Hypothalamus (tissue), 51 donors: ENCODE measurements at places on chromosomes 1 and 21.

DNA sequence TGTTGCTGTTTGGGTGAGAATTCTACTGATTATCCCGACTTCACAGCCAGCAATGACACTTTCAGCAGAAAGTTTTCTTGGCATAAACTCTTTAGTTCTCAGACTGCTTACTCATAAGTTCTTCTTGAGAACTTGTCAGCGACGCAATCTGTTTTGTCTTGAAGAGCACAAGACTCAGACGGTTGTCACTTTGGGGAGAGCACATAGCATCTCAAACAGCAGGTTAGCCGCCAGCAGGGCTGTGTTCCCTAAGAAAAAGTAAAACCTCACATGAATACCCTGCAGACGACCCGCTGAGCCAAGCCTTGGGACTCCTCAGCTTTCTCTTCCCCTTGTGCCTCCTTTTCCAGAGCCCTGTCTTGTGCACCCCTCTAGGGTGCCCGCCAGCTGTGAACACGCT is 11.4 kb downstream of the AGMAT start:
- DNase-seq, result no peak

- no peak for DNase-seq
These were observed 50.6 kb upstream of the NTPCR start for GRCh38 chr1:232899839-232900238.

- no peak for DNase-seq
These were observed 26.8 kb downstream of the HSF2BP start for GRCh38 chr21:43632373-43632905.

DNA sequence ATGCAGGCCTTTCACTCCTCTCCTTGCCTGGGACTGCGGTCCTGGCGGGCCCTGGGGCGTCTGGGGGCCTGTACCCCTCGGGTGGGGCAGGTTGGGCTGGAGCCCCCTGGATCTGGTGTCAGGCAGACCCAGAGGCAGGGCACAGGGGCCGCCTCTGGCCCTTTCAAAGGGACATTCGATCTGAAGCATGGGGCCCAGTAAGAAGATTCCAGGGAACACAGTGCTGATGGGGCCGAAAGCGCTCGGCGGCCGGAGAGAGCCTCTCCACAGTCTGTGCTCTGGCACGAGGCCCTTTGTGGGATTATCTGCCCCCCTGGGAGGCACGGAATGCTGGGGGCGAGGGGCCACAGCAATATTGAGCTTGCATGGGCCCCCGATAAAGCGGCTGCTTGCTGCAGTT is 15.2 kb downstream of the PRDM16 start:
- DNase-seq, result no peak

GRCh38 chr1:68206848-68207689 is 25.3 kb downstream of the WLS start:
- DNase-seq, result no peak

- DNase-seq, result no peak
These were observed 27.5 kb downstream of the RGS8 start for GRCh38 chr1:182656842-182657397.

DNA sequence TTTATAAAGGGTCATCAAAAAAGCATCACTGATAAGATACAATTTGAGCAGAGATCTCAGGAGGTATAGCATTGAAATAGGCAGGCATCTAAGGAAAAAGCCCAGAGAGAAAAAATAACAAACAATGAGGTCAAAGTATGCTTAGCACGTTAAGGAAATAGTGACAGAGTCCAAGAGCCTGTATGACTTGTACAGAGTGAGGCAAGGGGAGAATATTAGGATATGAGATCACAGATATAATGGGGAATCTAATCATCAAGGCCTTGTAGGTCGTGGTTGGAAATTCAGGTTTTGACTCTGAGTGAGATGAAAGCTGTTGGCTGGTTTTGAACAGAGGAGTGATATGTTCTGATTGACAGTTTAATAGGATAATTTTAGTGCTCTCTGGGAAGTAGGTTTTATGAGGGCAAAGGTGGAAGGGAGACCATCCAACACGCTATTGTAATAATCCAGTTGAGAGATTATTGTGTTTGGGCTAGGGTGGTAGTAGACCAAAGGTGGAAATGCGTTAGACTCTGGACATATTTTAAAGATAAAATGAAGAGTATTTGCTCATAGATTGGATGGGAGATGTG is 644.6 kb upstream of the TMPRSS15 start:
- no peak for DNase-seq

GRCh38 chr1:188652678-188653077 is 1823.9 kb downstream of the PLA2G4A start:
- DNase-seq, result no peak

DNA sequence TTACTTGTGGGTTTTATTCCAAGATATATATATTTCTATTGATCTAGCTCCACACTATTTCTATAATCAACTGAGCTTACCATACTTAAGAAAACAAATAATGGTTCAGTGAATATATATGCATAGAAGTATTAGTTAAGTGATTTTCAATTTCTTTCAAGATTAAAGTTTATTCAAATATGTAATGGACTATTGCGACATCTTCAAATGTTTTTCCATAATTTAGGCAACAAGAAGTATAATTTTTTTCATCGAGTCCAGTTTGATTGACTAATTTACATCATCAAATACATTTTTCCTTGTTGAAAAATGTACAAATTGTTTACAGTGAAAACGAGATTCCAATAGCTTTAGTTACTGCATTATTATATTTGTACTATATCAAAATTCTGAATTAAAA is 528.6 kb downstream of the PTPRC start:
- no peak for DNase-seq

- DNase-seq, result no peak
These were observed 4.9 kb downstream of the CROCC start for GRCh38 chr1:16926491-16927073.

DNA sequence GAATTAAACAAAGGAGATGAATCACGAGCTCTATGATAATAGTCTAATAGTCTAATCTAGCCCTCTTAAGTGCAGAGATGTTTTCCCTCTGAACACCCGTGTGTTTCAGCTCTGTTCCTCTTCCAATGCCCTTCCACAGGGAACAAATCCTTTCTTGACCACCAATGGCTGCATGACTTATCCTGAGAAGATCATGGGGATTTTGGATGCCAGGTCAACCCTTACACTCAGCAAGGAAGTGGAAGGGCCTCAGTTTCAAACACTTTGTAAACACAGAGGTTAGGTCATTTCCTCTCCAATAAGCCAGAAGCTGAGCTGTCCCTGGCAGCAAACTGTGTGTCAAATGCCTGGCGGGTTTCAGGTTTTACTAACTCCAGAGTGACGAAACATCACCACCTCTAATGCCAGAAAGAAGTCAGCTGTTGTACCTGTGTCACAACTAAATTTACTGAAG is 200.0 kb downstream of the GABPA start:
- no peak for DNase-seq

- no peak for DNase-seq
These were observed 1.3 kb downstream of the GPA33 start for GRCh38 chr1:167088746-167089417.

- no peak for DNase-seq
These were observed 58.4 kb upstream of the KAZN start for GRCh38 chr1:14539953-14540563.

DNA sequence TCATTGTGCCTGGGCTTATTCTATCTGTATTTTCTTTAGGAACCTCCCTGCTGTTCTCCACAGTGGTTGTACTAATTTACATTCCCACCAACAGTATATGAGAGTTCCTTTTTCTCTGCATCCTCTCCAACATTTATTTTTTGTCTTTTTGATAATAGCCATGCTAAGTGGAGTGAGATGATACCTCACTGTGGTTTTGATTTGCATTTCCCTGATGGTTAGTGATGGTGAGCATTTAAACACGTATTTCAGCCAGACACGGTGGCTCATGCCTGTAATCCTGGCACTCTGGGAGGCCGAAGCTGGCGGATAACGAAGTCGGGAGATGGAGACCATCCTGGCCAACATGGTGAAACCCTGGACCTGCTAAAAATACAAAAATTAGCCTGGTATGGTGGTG is 57.9 kb downstream of the SLAMF6 start:
- DNase-seq, result no peak

DNA sequence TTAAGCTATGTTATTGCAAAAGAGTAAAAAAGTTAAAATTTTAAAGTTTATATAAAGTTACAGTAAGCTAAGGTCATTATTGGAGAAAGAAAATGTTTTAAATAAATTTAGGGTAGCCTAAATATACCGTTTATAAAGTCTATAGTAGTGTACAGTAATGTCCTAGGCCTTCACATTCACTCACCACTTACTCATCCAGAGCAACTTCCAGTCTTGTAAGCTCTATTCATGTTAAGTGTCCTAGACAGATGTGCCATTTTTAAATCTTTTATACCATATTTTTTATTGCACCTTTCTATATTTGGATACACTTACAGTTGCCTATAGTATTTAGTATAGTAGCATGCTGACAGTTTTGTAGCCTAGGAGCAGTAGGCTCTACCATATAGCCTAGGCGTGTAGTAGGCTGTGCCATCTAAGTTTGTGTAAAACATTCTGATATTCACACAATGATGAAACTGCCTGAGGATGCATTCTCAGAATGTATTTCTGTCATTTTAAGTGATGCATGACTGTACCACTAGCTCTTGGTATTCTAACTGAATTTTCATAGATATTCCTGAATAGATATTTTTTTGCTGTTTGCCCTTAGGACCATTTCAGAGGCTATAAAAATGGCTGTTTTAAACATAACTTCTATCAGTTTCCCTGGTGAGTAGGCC is 26.8 kb downstream of the PPP2R5A start:
- DNase-seq, result no peak

DNA sequence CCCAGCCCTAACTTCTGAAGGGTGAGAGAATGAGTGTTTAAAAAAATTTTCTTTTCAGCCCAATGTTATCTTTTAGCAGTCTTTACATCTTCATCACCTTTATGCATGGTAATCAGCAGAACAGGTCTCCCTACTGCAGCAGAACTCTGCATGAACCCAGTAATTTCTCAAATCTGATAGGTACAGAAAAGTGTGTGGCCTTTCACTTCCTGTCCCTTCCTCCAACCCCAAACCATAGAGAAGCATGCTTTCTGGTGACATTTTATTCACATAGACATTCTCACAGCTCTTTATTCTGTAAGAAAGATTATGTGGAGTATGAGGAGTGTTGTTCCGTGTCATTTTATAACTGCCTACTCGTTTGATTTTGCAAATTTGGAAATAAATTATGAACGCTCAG is 68.6 kb downstream of the RPAP2 start:
- DNase-seq, result no peak

DNA sequence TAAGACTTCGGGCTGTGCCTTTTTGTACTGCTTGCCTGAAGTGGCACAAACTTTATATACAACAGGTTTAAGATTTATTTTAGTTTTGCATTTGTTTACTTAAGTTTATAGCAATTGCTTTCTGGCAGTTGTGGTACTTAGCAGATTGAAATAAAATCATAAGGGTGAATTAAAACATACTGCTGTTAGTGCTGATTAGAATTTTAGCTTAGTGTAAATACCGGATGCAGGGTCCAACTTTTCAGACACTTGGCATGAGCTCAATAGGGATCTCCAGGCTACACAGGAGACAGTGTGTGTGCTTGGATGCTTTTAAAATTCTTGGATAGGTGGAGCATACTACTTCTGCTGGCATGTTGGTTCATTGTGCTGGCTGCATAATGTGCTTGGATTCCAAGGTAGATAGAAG is 159.6 kb downstream of the NFIA start:
- DNase-seq, result no peak

- no peak for DNase-seq
These were observed 154.0 kb downstream of the RWDD3 start for GRCh38 chr1:95388031-95388430.

DNA sequence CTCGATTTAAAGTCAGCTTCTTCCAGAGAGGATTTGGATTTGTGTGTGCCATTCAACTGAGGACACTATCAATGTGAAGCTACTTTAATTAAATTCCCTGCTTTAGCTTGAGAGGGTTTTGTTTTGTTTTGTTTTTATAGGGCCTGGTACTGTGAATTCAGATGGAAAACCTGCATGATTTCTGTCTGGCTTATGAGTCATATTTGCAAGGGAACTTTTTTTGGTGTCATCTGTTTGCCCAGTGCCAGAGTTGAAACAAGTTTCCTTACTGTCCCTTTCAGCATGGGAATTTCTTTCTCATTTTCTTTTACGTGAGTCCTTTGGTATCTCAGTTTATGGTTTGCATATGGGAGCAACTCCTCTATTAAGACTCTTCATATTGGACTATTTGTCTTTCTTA is 194.6 kb downstream of the GREM2 start:
- no peak for DNase-seq

DNA sequence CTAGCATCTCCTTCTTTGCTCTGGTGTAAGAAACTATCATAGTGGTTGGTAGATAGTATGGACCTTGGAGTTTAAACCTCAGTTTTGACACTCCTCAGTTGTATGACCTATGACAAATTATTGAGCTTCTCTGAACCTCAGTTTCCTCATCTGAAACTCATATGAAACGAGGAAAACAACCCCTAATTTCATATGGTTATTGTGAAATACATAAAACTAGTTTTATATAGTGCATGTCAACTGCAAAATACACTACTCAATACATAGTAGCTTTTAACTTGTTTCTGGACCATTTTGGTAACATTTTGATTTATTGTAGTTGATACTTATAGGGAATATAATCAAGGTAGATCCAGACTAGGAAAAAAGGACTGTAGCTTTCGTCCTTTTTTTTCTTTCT is 32.9 kb downstream of the CLIC4 start:
- DNase-seq, result no peak

DNA sequence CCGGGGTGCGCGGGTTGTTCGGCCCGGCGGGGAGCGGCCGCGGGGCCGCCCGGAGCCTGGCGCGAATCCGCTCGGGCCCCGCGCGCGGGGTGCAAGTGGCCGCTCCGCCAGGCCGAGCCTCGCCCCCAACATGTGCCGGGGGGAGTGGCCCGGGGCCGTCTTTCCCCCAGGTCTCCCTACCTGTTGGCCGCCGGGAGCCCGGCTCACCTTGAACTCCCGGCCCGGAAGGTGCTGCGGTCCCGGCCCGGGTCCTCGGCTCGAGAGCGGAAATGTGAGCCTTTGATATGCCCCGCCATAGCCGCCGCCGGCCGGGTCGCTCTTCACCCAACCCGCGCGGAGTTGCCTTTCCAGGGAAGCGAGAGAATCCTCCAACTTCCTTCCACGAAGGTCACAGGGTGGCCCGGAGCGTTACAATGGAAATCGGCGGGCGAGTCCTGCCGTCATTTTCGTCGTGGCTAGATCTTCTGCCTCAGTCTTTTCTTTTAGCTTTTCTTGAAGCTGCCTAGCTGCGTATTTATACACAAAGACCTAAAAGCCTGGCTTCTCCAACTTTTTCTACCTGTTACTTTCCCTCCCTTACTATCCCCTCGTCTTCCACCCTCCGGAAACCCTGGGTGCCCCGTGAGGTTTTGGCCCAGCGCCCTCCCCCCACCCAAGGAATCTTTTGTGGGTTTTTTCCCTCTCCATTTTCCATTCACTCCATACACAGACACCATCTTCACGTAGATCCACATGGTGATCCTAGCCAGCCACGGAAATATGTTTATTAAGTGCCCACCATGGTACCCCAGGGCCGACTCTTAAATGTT is 867 bp downstream of the PTGFRN start:
- DNase-seq, result no peak

- DNase-seq, result no peak
These were observed 180.0 kb downstream of the PCP4 start for GRCh38 chr21:40047211-40047610.

- DNase-seq, result peak; percentile 71
These were observed 144.6 kb upstream of the TNR start for GRCh38 chr1:175887981-175888428.
